Fibroblast of upper back skin (primary cell): ENCODE measurements at places on chromosomes 16 and 17.
A peak's percentile ranks its signal among the peaks of the same experiment; 100 is the strongest.

DNA sequence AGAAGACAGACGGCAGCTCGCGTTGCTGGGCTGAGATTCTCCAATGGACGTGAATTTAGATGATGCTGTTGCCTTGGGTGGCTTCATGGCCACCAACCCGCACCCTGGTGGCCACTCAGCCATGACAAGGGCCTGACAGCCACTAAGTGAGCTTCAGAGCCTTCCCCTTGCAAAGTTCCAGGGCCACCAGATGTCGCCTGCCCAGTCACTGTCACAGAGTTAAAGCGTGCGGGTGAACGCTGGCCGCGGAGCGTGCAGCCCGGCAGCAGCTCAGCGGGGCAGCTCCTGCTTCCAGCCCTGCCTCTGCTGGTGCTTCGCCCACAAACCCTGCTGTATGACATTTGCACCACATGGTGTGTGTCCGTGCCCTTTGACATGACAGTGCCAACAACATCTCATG, 13.3 kb upstream of the KREMEN2 start:
- no peak for DNase-seq

DNA sequence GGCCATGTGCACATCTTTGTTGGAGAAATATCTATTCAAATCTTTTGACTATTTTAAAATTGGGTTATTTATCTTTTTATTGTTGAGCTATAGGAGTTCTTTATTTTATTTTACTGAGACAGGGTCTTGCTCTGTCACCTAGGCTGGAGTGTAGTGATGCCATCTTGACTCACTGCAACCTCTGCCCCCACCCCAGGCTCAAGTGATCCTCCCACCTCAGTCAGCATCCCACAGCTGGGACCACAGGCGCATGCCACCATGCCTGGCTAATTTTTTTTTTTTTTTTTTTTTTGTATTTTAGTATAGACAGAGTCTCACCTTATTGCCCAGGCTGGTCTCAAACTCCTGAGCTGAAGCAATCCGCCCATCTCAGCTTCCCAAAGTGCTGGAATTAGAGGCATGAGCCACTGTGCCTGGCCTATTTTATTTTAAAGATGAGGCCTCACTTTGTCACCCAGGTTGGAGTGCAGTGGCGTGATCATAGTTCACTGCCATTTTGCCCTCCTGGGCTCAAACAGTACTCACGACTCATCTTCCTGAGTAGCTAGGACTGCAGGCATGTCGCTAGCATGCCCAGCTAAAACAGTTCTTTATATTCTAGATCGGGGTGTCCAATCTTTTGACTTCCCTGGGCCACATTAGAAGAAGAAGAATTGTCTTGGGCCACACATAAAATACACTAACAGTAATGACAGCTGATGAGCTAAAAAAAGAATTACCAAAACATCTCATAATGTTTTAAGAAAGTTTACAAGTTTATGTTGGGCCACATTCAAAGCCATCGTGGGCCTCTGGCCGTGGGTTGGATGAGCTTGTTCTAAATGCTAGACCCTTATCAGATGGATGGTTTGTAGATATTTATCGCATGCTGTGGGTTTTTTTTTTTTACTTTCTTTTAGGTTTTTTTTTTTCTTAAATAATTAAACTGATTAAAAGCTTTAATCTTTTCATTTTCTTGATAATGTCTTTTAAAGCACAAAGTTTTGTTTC, 13.7 kb downstream of the TENT4B start:
- no peak for DNase-seq

DNA sequence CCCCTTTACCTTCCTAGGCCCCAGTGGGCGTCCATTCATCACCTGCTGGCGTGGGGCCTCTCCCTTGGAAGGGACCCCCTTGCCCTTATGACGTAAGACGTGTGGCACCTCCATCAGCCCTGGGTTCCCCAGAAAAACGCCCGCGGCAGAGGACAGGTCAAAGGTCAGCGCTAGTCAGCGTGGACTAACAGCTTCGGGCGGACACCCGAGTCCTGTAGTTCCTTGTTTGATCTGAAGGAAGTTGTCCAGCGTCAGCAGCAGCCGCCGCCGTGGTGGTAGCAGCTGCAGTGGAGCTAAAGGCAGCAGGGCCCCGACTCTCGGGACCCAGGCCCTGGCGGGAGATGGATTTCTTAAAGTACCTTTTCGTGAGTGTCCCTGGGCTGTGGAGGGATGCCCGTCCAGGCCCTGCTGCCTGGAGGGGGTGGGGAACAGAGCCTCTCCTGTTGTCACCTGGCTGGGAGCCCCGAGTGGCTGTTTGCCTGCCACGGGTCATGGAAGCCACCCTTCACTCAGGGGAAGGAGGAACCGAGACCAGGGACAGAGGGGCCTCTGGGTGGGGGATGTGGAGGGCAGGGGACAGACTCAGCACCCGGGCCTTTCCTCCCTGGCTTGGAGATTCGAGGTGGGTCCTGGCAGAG, 123.6 kb downstream of the OR1D5 start:
- no peak for DNase-seq

- no peak for DNase-seq
These were observed 40.9 kb upstream of the RBFOX3 start for GRCh38 chr17:79651761-79652160.

DNA sequence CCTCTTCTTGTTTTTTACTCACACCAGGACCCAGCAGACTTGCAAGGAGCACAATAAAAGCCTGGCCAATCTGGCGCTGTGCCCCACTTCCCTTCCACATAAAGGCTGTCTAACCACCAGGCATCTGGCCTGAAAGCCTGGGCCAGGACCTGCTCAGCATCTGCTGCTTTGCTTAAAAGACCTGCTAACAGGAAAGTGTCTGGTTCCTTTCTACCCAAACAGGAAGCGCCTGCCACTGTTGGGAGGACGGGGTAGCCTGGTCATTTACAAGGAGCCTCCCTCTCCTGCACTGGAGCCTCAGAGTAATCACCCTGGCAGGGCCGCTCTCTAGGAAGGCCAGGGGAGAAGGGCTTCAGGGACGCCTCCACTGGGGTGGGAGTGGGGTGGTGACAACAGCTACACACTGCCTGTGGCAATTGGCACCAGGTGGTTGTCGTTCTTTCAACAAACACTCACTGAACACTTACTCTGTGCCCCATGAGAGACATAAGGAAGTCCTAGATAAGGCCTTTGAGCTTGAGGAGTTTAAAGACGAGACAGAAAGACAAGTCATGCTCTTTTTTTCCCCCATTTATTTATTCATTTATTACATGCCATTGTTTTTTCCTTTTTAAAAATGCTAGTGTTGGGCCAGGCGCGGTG, 6.3 kb upstream of the MMP28 start:
- DNase-seq, result peak; percentile 58

- DNase-seq, result no peak
These were observed 130.1 kb upstream of the COX10 start for GRCh38 chr17:13939222-13939621.

DNA sequence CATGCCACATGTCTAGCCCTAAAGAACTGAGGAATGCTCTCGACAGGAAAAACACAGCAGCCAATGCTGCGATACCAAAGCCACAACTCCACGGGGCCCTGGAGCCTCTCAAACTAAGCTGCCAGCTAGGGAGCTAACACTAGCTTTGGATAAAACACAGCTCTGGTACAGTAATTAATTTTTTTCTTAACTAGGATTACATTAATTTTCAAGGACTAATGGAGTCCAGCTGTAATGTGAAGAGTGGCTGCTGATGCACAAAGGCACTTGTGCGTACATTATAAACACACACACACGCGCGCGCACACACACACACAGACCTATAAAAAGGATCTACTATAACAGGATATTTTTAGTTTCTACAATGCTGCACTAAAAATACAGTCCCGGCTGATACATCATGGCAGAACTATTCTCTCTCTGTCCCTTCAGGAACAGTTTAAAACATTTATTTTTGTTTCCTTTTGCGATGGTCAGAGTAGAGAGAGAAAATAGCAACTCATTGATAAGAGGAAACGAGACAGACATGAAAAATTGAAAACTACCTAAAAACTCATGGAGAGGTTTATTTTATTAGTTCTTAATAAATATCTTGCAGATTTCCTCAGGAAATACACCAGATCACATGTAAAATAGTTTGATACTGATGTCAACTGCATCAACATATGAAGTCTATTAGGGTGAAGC, 88.5 kb downstream of the SMG6 start:
- DNase-seq, result peak; percentile 90

DNA sequence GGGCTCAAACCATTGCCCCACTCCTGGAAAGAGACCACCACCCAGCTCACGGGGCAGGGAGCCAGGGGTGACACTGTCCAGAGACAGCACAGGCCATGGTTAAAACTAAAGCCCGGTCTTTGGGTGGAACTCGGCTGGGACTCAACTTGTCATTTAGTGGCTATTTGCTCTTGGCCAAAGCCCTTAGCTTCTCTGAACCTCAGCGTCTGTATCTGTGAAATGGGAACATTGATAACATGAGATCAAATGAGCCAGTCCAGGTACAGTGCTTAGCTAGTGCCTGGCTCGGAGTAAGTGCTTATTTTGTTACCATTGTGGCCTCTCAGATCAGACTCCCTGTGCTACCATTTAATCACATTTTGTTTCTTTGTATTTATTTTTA, 48.5 kb downstream of the RTN4RL1 start:
- DNase-seq, result no peak

- DNase-seq, result no peak
These were observed 57.7 kb downstream of the TBC1D16 start for GRCh38 chr17:79977708-79978547.

DNA sequence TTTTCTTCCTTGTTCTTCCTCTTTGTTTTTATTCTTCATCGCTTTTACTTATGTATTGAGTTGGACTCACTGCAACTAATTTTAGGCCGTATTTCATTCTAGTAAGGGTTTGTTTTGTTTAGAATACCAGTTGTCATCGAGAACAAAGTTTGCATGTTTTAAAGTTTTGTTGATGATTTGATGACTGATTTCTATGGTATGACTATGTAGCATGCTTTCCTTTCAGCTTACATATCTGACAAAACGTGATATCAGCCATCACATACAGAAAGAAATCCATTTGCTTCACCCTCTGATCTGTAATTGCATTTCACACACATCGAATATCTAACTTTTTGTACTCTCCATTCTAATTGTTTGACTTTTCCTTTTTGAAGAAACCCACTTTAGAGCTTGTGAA, 4.0 kb downstream of the PRKCA start:
- peak; percentile 68 for DNase-seq

GRCh38 chr16:2475413-2476344, 752 bp downstream of the TBC1D24 start:
- DNase-seq, result no peak

DNA sequence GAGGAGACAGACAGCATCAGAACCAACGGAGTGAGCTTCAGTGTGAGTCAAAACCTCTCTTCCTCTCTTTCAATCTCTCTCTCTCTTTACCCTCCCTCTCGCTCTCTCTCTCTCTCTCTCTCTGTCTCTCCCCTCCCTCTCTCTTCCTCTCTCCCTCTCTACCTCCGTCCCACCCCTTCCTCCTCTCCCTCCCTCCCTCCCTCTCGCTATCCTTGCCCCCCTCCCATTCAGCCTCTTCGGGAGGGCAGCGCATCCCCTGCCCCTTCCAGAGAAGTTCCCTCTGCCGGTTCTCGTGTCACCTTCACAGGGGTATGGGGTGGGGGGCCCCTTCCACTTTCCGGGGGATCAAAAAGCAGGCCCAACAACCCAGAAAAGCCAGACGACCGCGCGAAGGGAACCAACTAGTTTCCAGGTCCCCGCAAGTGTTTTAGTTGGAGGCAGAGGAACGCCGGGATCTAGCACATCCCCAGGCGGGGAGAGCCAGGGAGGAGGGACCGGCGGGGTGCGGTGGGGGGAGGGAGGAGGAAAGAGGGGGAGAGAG, 28.9 kb upstream of the RBFOX1 start:
- no peak for DNase-seq

DNA sequence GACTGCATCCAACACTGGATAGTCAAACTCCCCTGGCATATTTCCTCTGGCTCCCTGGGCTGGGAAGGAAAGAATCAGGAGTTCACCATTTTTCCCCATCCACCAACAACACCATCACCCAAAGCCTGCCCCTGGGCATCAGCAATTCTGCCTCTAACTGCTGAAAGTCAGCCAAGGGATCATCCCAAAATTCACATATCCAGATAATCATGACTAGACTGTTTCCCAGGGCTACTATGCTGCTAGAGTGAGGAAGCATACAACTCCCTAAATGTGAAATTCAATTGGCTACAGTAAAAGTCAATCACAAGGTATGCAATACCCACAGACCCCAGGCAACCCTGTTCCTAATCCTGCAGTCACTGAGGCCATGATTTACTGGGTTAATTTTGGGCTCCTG, 230.6 kb downstream of the C16orf95 start:
- DNase-seq, result peak; percentile 70

GRCh38 chr17:30950669-30951399, 20.0 kb upstream of the RNF135 start:
- DNase-seq, result peak; percentile 82

DNA sequence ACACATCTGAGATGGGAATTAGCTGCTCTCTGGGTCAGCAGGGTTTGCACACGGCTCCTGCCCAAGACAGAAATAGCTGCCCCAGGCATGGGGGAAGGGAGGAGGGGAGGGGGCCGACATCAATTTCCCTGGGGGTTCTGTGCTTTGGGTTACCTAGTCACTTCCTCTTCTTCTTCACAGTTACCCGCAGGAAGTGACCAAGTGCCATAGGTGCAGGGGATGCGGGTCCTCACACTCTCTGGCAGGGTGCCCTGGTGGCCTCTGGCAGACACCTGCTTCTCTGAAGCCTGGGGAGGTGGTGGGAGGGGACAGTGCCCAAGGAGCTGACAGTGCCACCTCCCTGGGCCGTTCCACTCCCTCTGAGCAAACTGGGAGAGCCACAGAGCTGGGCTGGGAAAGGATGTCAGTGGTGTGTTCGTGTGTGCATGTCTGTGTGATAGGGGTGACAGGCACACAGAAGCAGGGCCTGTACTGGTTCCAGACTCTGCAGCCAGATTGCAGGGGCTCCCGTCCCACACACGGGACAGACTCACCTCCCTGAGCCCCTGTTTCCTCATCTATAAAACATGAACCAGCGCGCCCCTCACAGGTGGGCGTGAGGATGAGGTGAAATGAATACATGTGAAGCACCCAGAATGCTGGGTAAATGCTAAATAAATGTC, 18.2 kb downstream of the SCN4A start:
- DNase-seq, result no peak

DNA sequence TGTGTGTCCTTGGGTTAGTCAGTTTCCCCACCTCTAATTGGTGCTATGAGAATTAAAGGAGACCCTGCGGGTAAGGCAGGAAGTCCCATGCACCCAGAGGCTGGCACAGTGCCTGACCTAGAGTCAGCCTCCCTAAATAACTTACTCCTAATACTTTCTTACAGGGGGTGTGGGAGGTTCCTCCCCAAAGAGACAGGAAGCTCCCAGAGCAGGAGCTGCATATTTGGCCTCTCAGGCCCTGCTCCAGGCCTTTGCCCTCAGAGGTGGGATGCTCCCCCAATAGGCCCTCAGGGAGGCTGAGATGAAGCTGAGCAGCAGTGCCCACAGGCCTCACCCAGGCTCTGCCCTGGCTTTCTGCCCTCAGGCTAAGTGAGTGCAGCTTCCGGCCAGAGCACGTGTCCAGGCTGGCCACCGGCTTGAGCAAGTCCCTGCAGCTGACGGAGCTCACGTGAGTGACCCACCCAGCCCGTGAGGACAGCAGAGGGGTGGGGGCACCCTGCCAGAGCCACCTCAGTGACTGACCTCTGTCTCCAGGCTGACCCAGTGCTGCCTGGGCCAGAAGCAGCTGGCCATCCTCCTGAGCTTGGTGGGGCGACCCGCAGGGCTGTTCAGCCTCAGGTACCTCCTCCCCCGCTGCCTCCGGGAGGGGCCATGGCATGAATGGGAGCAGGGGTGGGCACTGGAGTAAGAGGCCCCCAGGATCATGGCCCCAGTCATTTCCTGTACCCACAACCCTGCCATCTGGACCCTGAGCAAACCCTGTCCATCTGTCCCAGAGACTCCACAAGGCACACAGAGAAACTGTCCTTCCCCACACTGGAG, 31.1 kb upstream of the CPNE2 start:
- DNase-seq, result no peak
